CMK (cell line): ENCODE measurements at places on chromosomes 16 and 17.

DNA sequence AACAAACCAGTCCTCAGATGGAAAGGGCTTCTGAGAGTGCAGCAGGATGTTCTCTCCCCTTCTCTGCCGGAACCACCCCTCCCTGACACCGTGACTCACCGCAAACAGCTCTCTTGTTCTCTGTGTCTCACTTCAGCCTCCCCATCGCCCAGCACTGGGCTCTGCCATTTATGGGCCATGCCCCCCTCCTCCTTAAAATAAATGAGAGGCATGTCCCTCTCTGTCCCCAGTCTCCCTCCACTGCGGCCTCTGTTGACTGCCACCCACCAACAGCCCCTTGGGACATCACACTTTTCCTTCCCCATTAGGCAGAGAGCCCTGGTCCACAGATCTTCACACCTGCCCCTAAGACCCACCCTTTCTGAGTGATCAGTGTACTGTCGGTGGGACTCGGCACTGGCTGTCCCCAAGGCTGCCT lies 6.3 kb downstream of the CCDC102A start:
- DNase-seq: no peak

DNA sequence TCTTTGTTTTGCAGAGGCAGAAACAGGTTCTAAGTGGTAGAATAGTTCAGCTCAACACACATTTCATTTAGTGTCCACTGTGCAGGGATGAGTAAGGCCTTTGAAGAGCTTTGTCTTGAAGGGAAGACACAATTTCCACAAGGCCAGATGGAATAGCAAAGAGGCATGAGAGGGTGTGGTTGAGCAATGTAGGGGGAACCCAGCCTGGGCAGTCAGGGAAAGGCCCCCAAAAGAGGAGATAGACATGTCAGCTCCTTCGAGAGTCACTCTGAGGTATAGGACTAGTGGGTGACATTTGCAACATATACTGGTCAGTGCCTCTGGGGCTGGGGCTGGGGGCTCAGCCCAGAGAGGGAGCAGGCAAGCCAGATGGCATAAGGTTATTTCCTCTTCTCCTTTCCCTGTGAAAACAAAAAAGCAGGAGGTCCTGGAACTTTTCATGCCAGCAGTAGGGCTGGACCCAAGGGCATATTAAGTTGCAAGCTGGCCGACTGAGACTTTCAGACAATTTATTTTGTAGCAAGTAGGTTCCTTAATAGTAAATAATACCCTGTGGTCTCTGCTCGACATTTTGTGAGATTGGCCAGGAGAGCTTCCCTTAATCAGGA lies 7.1 kb downstream of the ALKBH5 start:
- DNase-seq: no peak

- no peak for DNase-seq
Observed at GRCh38 chr17:50371526-50371925, 1.5 kb downstream of the MRPL27 start.

DNA sequence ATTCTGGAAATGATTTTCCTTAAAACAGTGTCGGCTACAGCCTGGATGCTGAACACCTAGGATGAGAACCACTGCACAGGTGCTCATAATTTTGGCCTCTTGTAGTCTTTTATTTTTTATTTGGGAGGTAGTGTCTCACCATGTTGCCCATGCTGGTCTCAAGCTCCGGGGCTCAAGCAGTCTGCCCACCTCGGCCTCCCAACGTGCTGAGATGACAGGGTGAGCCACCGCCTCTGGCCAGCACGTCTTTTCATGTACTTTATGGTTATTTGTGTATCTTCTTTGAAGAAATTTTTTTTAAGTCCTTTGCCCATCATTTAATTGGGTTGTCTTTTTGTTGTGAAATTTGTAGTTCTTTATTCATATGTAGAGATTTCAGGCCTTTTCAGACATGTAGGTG lies 58.0 kb downstream of the WDR45B start:
- no peak for DNase-seq
